H4 (cell line): ENCODE measurements at places on chromosomes 4 and X. TPM values are rescaled to one million over a fixed set of nuclear protein-coding genes. Genes with fewer than 3 reads are reported as not detected.

Gene DUSP21
- total RNA-seq = not detected in 2 replicates

- no peak for DNase-seq
Observed at GRCh38 chr4:176262243-176262642, 6.8 kb downstream of the ASB5 start.

Gene IL13RA2
- 177 and 186 TPM in 2 replicates for total RNA-seq

Gene EDA2R
- 3.9 and 4.1 TPM in 2 replicates for total RNA-seq

Gene FGF5
- 0.76 and 1.3 TPM in 2 replicates for total RNA-seq

GRCh38 chr4:144202081-144202480 lies 61.6 kb upstream of the GYPA start:
- DNase-seq = no peak
